ENCODE measurements at places on chromosomes 11 and 22. TPM values are rescaled to one million over a fixed set of nuclear protein-coding genes. Genes with fewer than 3 reads are reported as not detected.

OR5M10 gene
- not detected for total RNA-seq

OR8K5 gene
- not detected for total RNA-seq

OR6M1 gene
- total RNA-seq, result not detected

CTR9 gene
- 23.3 TPM for total RNA-seq

CCDC81 gene
- total RNA-seq, result 2.8 TPM

DERL3 gene
- total RNA-seq, result 0.12 TPM

SCGB1D2 gene
- not detected for total RNA-seq

MPPED1 gene
- total RNA-seq, result 0.06 TPM

TPH1 gene
- 0.12 TPM for total RNA-seq

POLD3 gene
- total RNA-seq, result 6.5 TPM

MMP13 gene
- total RNA-seq, result not detected

DNAJB7 gene
- total RNA-seq, result not detected

BRSK2 gene
- 0.93 TPM for total RNA-seq

CRYAB gene
- 5.0 TPM for total RNA-seq

GGTLC3 gene
- total RNA-seq, result not detected

AQP11 gene
- 0.18 TPM for total RNA-seq

- DNase-seq, result no peak
Observed at GRCh38 chr11:73393011-73393380, 16.8 kb downstream of the RELT start.

DNA sequence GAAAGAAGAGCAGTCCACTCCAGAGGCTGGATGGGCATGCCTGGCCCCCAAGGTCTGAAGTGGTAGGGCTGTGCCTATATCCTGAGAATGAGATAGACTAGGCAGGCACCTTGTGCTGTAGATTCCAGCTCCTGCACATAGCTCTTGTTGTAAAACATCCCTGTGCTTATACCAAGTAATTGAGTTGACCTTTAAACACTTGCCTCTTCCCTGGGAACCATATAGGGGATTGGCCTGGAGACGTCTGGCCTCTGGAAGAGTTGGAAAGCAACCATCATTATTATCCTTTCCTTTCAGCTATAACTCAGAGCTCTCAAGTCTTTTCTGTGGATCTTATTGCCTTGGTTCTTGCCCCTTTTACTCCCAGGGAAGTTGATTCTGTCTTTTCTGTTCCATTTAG, 15.1 kb downstream of the LIMK2 start:
- no peak for DNase-seq

- DNase-seq, result no peak
Observed at GRCh38 chr11:75384438-75385080, 14.8 kb upstream of the RPS3 start.

DNA sequence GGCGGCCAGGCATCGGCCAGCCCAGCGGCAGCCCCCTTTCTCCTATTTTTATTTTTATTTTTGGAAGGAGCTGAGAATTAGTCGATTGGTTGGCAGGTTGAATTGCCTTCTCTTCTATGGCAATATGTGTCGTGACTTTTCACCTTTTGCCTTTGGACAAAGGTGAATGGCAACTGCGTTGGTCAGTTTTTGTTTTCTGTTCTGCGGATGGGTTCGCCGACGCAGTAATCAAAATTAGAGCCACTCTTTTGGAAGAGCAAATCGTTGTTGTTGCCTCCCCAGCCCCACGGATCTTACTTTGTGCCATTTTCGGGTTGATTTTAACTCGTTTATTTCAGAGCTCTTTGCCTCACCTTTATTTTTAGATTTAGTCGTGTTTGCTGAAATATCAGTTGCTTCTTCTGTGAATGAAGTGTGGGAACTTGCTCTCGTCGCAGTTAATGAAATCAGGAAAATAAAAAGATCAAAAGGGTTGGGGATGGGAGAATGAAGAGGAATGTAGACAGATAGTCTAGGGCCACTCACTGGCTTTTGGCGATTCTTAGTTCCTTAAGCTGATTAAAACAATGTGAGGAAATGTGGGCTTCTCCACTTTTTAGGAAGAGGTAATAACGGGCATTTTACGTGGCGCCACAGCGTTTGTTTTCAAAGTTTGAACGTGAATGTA, 1.6 kb downstream of the CECR2 start:
- no peak for DNase-seq

DNA sequence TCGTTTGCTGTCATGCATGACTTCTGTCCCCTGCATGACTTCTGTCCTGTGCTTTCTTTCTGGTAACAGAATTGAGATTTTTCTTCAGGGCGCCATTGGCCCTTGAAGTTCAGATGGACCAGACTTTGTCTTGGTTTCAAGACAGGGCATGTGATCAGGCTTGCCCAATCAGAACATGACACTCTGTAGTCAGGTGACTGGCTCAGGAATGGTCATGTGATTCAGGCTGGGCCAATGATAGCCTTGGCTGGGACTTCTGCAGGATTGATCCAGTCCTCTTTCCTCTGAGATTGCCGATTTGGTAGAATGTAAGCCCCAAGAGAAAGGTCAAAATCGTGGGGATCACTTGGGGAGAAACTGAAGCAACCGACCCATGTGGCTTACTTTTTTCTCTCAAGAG, 90.5 kb upstream of the ALX4 start:
- no peak for DNase-seq

DNA sequence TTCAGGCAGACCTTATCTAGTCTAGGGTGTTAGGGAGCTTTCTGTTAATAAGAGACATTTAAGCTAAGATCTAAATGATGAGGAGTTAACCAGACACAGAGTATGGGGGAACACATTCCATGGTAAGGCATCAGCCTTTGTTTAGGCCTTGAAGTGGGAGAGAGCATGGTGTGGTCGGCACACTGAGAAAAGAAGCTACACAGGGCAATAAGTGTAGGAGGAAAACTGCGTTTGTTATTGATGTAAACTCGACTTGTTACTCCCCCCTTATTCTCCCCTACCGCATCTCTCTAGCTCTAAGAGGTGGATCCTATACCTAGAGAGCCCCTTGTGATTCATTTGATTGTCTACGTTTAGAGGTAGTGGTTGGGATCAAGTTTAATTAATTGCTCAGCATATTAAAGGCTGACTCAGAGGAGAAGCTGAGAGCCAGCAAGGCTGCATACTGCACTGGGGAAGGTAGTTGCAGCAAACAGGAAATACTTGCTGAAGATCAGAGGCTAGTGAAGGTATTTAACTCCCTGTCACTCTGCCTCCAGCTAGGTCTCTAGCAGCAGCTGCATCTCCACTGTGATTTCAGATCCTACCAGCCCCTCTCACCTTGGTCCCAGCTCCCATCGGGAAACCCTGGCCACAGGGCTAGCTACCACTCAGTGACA, 86.8 kb upstream of the TEAD1 start:
- DNase-seq, result no peak

DNA sequence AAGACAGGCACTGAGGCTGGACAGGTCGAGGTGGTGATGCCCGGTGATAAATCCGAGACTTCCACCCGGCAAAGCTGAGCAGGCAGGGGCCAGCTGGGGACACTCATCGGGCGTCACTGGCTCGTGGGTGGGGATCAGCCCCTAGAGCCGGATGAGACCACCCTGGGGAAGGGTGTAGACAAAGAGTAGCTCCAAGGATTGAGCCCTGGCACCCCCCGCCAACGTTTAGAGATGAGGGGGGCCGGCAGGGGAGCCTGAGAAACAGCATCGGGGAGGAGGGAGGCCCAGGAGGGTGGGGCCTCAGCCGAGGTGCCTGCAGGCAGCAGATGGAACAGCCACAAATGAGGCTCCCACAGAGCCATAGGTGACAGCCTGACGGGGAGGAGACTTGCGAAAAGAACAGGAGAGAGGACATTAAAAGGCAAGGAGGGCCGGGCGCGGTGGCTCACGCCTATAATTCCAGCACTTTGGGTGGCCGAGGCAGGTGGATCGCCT, 27.4 kb upstream of the CBX7 start:
- DNase-seq, result no peak

DNA sequence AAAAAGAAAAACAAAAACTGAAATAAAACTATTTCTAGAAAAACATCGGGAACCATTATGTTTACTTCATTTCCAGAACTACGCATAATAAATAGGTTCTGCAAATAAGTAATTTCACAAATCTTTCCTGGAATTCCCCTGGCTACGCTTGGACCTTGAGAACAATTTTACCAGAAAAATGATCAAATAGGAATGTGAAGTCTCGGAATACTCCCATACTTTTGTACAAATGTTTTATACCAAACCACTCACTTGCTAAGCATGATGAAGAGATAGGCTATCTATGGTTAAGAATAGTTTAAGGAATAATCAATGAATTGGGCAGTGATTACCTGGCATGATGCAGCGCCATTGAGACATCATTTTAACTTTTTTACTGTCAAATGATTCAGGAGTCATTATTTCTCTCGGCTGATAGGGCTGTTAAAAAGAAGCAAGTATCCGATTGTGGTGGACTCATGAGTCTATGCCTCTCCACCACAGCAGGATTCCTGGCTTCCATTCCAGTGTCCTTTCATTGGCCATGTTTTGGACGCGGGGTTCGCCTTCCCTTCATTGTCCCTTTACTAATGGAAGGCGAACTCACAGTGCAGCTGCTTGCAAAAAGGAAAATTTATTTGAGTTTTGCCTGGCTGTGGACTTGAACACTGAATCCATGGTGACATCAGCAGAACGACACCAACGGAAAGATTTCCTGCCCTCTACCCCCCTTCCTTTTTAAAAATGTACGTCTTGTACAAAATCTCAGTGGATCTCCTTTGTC, 39.9 kb upstream of the BLID start:
- no peak for DNase-seq

- DNase-seq, result no peak
Observed at GRCh38 chr22:19213442-19214077, 35.0 kb upstream of the SLC25A1 start.

DNA sequence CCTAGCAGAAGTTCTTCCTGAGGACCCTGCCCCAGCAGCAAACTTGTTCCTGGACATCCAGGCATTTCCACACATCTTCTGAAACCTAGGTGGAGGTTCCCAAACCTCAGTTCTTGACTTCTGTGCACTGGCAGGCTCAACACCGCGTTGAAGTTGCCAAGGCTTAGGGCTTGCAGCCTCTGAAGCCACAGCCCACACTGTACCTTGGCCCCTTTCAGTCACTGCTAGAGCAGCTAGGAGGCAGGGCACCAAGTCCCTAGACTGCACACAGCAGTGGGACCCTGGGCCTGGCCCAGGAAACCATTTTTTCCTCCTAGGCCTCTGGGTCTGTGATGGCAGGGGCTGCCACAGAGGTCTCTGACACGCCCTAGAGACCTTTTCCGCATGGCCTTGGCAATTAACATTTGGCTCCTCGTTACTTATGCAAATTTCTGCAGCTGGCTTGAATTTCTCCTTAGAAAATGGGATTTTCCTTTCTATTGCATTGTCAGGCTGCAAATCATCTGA, 159.0 kb downstream of the SBF2 start:
- DNase-seq, result no peak

DNA sequence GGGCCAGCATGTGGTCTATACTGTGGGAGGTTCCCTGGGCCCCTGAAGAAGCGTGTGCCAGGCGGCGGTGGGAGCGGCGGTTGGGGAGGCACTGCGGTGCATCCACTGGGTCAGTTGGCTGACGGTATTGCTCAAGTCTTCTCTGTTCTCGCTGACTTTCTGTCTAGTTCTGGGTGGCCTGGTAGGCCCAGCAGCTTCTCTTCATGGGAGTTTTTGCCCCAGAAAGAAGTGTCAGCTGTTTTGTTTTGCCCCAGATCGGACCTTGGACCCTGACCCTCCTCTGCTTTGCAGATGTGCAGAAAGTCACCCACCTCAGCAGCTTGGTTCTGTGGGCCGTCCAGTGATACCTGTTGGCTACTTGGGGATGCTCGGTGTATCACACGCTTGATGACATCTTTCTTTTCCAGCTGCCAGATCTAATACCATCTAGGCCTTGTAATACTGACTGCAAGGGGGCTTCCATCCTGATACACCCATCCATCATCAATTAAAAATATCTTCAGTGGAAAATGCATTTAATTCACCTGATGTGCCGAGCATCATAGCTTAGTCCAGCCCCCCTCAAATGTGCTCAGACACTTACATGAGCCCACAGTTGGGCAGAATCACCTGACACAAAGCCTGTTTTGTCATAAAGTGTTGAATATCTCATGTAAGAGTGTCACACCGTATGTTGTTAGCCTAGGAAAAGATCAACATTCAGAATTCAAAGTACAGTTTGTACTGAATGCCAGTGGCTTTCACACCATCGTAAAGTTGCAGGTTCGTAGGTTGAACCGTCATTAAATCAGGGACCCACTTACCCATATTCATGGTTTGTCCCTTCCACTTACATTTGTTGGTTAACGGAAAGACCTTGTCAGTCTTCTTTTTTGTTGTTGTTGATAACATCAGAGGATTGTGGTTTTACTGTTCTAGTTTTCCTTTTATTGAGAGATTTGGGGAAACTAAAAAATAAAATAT, 13.9 kb downstream of the ZBED4 start:
- DNase-seq, result no peak

GRCh38 chr22:40023341-40023841, 28.6 kb downstream of the FAM83F start:
- no peak for DNase-seq

GRCh38 chr11:115284773-115285172, 219.4 kb downstream of the CADM1 start:
- no peak for DNase-seq

GRCh38 chr22:43437871-43438475, 26.2 kb downstream of the MPPED1 start:
- no peak for DNase-seq

GRCh38 chr11:108346451-108346850, 120.9 kb downstream of the C11orf65 start:
- DNase-seq, result no peak

DNA sequence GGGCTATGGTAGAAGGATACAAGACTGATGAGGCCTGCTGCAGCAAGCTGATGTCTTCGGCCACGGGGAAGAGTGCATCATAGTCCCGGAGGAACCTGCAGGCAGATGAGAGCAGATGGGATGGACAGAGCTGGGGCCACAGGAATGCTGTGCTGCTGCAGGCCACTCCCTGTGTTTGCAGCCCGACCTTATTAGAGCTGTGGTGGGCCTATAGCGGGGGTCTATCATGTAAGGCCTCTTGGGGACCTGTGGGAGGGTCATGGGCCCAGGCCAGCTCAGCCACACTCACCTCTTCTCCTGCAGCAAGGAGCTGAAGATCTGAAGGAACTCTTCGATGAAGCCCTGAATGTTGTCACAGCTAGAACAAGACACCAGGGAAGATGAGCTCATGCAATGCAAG, 31.9 kb downstream of the ASCC2 start:
- DNase-seq, result no peak

DNA sequence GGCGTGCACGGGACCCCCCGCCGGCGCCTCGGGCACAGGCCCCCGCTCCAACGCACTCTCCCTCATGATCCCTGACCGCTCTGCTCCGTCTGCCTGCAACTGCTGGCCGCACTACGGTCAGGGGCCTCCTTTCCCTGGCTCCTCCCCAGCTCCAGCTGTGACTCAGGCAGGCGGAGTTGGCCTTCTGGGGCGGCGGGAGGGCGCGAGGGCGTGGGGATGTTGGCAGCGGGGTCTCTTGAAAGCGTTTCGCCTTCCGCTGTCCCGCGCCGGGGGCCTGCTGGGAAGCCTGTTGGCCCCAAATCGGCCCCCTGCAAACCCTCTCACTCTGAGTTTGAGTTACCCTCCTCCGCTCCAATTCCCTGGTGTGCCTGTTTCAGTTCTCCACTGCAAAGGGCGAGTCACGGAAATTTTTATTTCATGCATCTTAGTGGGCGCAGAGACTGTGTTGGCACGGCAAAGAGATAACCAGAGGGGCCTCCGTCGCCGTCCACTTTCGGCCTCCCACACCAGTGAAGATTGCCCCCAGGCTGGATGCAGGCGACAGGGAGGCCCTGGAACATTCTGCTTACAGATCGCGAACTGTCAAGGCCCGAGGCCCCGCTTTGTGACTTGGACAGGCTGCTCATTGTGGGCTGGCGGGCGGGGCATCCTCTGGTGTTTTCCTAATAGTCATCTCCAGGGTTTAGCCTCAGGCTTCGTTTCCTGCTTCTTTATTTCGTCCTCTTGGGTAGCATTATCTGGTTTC, at the start of gene CAVIN3:
Gene CAVIN3, minus strand, starts transcription at position 91 of the 745 bp plus-strand sequence. Its CDS starts 25 bp downstream, at position 66.
- DNase-seq, result no peak

- no peak for DNase-seq
Observed at GRCh38 chr11:35927682-35928081, 16.2 kb upstream of the LDLRAD3 start.

Measured in glomerular endothelial cell (primary cell).